Activated CD4-positive, alpha-beta T cell treated with anti-CD3 and anti-CD28 coated beads, Interleukin-2, amount 10 ng/mL, durations not matched to agents 7 days and 5 days (primary cell): ENCODE measurements at places on chromosomes 5 and 9.
A peak's percentile ranks its signal among the peaks of the same experiment; 100 is the strongest.

DNA sequence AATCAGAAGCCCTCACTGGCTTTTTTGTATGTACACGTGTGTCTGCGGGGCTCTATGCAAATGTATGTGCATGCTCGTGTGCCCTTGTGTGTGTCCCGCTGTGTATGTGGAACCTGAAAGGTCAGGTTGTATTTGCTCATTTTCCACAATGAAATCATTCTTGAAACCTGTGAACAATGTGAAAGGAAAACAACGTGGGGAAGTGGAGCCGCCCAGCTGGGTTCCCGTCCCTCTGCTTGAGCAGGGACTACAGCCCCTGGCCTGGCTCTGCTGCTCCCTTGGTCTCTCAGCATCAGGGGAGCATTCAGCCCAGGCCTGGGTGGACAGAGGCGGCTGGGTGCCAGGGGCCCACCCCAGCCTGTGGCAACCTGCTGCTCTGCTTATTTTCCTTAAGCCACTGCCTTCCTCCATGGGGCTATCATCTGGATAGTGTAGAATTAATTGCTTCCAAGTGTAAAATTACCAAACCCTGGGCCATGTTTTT lies 3.0 kb downstream of the ECSCR start:
- H3K27ac ChIP-seq = peak overlapping the region; percentile 92
- DNase-seq = no peak

DNA sequence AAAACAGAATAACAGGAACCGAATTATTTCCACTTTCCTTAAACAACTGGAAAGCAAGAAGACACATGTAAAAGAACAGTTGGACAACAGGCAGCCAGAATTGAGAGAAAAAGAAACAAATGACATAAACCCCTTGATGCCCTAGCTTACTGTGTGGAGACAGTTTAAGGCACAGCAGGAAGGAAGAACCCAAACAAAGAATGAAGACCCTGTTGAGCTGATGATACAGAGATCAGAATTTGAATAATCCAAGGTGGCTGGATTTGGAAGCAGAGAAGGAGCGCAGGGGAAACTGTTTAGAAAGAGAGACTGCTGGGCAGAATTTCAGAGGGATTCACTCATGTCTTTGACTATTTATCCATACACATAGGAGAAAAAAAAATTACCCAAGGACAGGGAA lies 316.3 kb upstream of the POU5F2 start:
- no peak for DNase-seq
- H3K27ac ChIP-seq = no peak overlapping the region
- H3K36me3 ChIP-seq = peaks cover 13% of the 10 kb centered on the region
- no peaks in the 10 kb centered on the region for H3K4me1 ChIP-seq
- H3K27me3 ChIP-seq = no peaks in the 10 kb centered on the region

GRCh38 chr9:114285166-114285867 lies 37.6 kb upstream of the ORM1 start:
- peaks cover 2% of the 10 kb centered on the region for H3K4me1 ChIP-seq
- H3K27ac ChIP-seq = no peak overlapping the region
- DNase-seq = no peak
- no peaks in the 10 kb centered on the region for H3K27me3 ChIP-seq

- no peak overlapping the region for H3K4me3 ChIP-seq
- no peak overlapping the region for H3K27ac ChIP-seq
- no peaks in the 10 kb centered on the region for H3K4me1 ChIP-seq
- peaks cover 21% of the 10 kb centered on the region for H3K36me3 ChIP-seq
- DNase-seq = no peak
- H3K27me3 ChIP-seq = no peaks in the 10 kb centered on the region
Measured at GRCh38 chr5:153998768-153999167, 39.9 kb downstream of the FAM114A2 start.

DNA sequence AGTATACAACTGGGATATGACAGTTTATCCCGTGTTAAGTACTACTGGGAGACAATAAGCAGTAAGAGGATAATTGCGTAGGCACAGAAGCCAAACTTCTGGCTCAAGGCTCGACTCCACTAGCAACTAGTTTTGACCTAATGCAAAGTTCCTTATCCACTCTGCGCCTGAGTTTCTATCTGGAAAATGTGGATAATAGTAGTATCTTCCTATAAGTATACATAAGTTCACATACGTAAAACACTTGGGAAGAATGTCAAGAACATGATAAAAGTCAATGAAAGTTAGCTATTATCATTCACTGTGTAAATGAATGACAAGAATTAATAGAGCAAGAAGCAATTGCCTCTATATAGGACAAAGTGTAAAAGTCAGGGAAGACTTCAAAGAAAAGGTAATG lies 45.7 kb downstream of the FTMT start:
- H3K27me3 ChIP-seq = no peaks in the 10 kb centered on the region
- no peak overlapping the region for H3K27ac ChIP-seq
- no peaks in the 10 kb centered on the region for H3K36me3 ChIP-seq
- no peak for DNase-seq
- no peak overlapping the region for H3K4me3 ChIP-seq
- H3K4me1 ChIP-seq = no peaks in the 10 kb centered on the region

DNA sequence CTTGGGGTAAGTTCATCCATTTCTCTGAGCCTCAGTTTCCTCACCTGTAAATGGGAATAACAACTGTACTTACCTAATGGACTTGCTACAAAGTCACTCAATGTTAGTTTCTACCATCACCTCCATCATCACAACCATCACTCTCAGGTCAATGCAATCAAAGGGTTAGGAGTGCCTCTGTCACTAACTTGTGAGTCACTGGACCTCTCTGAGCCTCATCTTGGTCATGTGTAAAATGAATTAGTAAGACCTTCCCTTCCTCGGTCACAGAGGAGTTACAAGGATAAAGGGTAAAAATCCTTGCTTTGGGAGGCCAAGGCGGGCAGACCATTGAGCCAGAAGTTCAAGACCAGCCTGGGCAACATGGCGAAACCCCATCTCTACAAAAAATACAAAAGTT lies 12.8 kb downstream of the FABP6 start:
- no peaks in the 10 kb centered on the region for H3K27me3 ChIP-seq
- no peaks in the 10 kb centered on the region for H3K36me3 ChIP-seq
- DNase-seq = no peak
- H3K4me1 ChIP-seq = no peaks in the 10 kb centered on the region
- no peak overlapping the region for H3K4me3 ChIP-seq

- peaks cover 21% of the 10 kb centered on the region for H3K4me1 ChIP-seq
- H3K4me3 ChIP-seq = no peak overlapping the region
- no peaks in the 10 kb centered on the region for H3K27me3 ChIP-seq
- no peak overlapping the region for H3K27ac ChIP-seq
Measured at GRCh38 chr5:150017226-150018005, 16.9 kb downstream of the HMGXB3 start.

DNA sequence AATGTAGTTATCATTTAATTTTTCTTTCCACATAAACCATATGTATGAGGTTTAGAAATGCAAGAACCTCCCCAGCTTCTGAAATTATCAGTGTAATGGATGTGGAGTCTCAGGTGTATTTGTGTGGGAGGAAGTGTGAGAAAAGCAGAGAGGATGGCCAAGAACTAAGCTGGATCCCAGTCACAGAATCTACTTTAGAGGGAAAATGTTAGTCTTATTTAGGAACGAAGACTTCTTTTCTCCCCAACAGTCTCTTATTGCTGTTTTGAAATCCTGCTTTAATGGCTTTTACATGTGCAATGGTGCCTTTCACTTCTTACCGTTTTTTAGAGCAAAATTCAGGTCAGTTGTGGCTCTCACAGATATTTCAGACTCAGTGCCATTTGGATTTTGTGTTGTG lies 3.0 kb downstream of the EQTN start:
- no peaks in the 10 kb centered on the region for H3K4me1 ChIP-seq
- no peak overlapping the region for H3K27ac ChIP-seq
- DNase-seq = no peak
- H3K27me3 ChIP-seq = peaks cover 6% of the 10 kb centered on the region

DNA sequence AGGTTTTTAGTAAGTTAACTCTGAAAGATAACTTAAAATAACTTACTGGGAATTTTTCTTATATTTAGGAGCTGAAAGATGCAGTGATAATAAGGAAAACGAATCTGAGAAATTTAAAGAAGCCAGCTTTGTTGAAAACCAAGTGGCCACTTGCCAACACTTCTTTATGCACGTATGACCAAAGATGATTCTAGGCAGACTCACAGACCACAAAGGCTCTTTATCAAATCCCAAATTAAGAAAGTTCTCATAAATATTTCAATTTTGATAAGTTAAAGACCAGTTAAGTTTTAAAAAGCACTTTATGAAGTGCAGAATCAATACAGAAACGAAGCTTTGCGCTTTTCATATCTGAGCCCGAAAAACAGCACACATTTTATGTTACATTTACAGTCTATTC lies 1.5 kb downstream of the AFF4 start:
- H3K27me3 ChIP-seq = no peaks in the 10 kb centered on the region
- peak overlapping the region; percentile 95 for H3K4me3 ChIP-seq
- peak overlapping the region; percentile 99 for H3K27ac ChIP-seq

- H3K4me1 ChIP-seq = peaks cover 7% of the 10 kb centered on the region
Measured at GRCh38 chr5:180209137-180209581, at the start of gene RASGEF1C. Gene RASGEF1C, minus strand, starts transcription at chr5:180209211. Its CDS starts 71,159 bp downstream, at chr5:180138052.

- no peaks in the 10 kb centered on the region for H3K27me3 ChIP-seq
- H3K4me3 ChIP-seq = no peak overlapping the region
- H3K4me1 ChIP-seq = no peaks in the 10 kb centered on the region
- no peak for DNase-seq
- H3K36me3 ChIP-seq = peaks cover 36% of the 10 kb centered on the region
- H3K27ac ChIP-seq = no peak overlapping the region
Measured at GRCh38 chr5:32383586-32383985, 61.0 kb downstream of the ZFR start.
